Frontal cortex (tissue), 4 donors: ENCODE measurements at places on chromosomes 1 and 21.

DNA sequence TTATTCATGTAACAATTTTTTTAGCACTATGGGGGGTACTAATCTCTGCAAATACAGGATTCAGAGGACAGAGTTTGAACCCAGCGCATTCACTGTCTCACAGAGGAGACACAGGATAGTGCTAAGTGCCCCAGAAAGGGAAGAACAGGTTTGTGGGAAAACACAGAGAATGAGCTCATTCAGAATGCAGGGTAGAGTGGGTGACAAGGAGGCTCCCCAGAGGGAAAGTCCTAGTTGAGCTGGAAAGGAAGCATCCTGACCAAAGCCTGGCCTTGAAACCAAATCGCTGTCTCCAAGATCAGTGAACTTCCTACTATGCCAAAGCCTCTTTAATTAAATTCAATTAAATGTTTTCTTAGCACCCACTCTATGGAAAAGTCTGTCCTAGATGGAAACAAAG, 19.0 kb upstream of the RGS2 start:
- DNase-seq, result no peak

- no peak for DNase-seq
Measured at GRCh38 chr1:6961289-6961688, 176.0 kb downstream of the CAMTA1 start.

GRCh38 chr21:21003701-21004100, 5.5 kb downstream of the NCAM2 start:
- DNase-seq, result no peak

GRCh38 chr1:23403038-23403336, 21.6 kb downstream of the TCEA3 start:
- no peak for DNase-seq

- DNase-seq, result no peak
Measured at GRCh38 chr1:76079475-76080227, 5.1 kb downstream of the ST6GALNAC3 start.

GRCh38 chr1:183780757-183781156, 24.2 kb upstream of the RGL1 start:
- no peak for DNase-seq
